ENCODE measurements at places on chromosomes 16 and 17.

GRCh38 chr16:74372953-74373846, 2.9 kb upstream of the NPIPB15 start:
- no peak for DNase-seq

GRCh38 chr16:24511792-24512191, 27.6 kb upstream of the RBBP6 start:
- DNase-seq, result no peak

DNA sequence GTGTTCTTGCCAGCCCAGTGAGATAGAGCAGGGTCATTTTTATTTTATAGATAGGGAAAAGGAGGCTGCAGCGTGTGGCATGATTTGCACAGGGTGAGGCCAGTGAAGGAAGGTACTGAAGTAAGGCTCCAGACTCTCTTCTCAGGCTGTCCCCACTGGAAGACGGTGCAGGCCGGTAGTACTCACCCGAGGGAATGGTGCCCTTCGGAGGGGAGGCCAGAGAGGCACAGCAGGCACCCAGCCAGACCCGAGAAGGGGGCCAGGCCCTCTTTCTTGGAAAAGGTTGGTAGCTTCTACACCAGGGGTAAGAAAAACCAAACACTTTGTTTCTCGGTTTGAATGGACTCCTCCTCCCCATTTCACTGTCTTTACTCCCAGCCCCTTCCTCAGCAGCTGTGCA, 288 bp downstream of the ANKRD40CL start:
- no peak for DNase-seq

- DNase-seq, result no peak
Measured at GRCh38 chr17:11302401-11303186, 61.6 kb downstream of the SHISA6 start.

GRCh38 chr16:14202697-14203096, 131.6 kb downstream of the MRTFB start:
- no peak for DNase-seq

- DNase-seq, result no peak
Measured at GRCh38 chr17:13646969-13647542, 45.3 kb upstream of the HS3ST3A1 start.

DNA sequence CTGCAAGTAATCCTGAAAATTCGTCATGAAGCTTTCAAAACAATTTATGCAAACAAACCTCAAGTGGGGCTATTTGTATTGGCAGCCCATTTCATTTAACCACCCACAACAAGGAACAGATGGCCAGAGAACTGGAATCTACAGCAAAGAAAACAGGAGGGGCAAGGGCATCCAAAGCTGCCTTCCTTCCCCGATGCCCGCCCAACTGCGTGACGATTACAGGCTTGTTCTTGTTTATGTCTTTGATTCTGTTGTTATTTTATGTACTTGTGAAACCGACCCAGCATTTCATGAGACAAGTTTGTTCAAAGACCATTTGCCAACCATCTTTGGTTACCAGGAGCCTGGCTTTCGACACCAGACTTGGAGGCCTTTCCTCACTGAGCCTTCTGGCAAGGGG, 59.1 kb upstream of the IRX6 start:
- no peak for DNase-seq

GRCh38 chr16:72635694-72636093, 412.2 kb downstream of the ZFHX3 start:
- no peak for DNase-seq

DNA sequence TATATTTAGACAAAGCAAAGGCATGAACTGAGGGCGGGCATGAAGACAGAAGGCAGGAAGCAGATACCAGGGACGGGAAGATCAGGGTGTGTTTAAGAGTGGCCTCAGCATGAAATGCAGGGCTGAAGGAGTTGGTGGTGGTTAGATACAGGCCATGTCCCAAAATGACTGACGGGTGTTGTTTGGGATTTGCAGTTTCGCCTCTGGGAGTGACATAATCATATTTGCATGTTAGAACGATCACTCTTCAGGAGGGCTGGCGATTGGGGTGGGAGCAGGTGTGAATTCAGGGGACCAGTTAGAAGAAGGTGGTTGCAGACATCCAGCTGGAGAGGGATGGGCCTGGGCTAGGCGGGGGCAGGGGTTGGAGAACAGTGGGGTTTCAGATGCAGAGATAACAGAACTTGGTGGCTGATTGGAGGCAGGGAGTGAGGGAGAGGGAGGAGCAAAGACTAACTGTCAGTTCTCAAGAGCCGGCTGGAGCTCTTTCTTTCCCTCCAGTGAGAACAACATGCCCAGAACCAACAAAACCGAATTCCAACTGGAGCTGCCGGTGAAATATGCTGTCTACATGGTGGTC, 27.2 kb upstream of the ITGAX start:
- no peak for DNase-seq

DNA sequence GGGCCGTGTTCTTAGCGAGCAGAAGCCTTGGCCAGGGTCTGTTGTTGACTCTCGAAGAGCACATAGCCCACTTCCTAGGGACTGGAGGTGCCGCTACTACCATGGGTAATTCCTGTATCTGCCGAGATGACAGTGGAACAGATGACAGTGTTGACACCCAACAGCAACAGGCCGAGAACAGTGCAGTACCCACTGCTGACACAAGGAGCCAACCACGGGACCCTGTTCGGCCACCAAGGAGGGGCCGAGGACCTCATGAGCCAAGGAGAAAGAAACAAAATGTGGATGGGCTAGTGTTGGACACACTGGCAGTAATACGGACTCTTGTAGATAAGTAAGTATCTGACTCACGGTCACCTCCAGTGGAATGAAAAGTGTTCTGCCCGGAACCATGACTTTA, 18.5 kb downstream of the RSPRY1 start:
- no peak for DNase-seq

- DNase-seq, result no peak
Measured at GRCh38 chr17:1562176-1562643, 382 bp downstream of the PITPNA start.

DNA sequence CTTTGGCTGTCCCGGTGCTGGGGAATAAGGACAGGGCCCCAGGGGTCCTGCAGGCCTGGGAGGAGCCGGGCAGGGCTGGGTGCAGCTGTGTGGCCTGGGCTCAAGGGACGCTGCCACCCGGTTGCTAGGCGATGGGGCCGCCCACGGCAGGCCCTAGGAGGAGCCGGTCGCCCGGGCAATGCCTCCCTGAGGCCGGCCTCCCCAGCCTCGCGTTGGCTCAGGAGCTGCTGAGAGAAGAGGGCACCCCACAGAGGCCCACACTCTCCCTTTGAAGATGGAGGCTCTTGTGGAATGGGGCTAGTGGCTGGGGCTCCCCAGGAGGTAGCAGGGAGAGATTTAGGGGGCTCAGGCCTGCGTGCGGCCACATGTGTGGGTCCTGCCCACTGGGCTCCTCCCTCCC, at the start of gene CIBAR2:
Gene CIBAR2, minus strand, starts transcription at position 109 of the 400 bp plus-strand sequence. CDS start 120 bp downstream, outside the sequence.
- no peak for DNase-seq

- DNase-seq, result no peak
Measured at GRCh38 chr16:1989209-1990100, at the start of gene SYNGR3. TSS of gene SYNGR3 (plus strand) at chr16:1989970. CDS start at chr16:1990103, 133 bp downstream.

DNA sequence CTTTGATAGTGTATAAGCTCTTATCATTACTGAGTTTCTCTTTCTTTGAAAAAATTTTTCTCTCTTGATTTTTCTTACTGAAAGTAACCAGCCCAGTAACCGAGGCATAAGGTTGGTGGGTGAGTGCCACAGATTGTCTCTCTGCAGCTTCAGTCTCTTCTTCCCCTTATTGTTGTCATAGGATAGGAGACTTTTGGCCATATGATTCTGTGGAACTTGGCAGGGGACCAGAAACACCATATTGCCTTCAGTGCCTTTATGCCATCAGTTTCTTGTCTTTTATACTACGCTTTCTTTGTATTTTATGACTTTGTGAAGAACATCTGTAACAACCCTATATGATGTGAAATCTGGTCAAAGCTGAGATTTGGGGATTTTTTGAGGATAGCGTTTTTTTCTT, 341.6 kb upstream of the TBX2 start:
- no peak for DNase-seq

DNA sequence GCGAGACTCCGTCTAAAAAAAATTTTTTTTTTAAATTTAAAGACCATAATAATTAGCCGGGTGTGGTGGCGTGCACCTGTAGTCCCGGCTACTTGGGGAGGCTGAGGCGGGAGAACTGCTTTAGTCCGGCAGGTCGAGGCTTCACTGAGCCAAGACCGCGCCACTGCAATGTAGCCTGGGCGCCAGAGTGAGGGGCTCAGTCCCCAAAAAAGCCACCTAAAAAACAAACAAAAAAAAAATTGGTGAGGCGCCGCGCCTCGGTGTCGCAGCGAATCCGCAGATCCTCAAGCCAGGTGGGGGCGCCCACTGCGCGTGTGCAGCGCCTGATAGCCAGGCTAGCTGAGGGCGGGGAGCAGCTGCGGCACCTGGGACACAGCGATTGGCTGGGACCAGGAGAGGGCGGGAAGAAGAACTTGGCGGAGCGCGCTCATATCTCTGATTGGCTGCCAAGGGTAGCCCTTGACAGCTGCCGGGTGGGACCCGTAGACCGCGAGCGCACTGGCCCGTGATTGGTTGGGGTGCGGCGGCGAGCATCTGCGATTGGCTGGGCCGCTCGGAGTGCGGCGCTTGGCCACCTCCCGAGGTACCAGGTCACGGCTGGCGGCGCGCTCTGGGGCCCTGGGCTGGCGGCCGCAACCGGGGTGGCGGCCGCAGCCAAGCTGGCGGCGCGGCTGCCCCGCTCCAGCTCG, 9.0 kb upstream of the CLDN9 start:
- peak; percentile 94 for DNase-seq

DNA sequence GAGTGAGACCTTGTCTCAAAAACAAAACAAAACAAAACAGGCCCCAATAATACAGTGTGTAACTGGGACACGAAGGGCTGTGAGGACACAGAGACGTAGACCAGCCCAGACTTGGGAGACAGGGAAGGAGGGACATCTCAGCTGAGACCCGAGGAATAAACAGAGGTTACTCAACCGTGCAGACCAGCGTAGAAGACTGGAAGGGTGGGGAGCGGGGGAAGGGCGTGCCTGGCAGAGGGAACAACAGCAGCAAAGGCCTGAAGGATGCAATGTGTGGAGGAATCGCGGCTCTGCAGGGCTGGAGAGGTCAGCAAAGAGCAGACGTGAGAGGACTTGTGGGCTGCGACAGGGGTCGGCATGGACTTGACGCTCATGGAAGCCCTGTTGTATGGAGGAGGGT, 11.6 kb upstream of the CES4A start:
- DNase-seq, result no peak

- DNase-seq, result no peak
Measured at GRCh38 chr16:86874141-86874540, 295.8 kb downstream of the FOXL1 start.

GRCh38 chr17:49343273-49343672, 18.8 kb downstream of the ZNF652 start:
- no peak for DNase-seq

GRCh38 chr16:56851671-56852400, 13.2 kb upstream of the SLC12A3 start:
- DNase-seq, result no peak

DNA sequence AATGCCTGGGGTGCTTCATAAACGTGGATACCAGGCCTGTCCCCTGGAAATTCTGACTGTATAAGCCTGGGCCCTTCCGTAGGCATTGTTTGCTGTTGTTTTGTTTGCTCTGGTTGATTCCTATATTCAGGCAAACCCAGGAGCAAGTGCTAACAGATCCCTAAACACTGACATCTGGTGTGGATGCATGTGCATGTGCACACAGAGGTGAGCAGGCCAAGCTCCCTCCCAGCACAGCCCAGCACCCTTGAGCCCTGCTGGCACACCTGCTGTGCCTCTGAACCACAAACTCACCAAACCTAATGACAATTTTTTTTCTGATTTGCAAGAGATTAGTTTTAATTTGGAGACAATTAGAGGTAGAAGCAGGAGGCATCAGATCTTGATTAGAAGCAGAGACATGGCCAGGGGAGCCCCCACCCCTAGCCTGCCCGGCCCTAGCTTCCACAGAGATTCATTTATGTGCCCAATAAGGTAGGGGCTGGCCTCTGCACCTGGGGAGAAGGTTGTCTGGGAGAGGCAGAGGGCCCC, 40.4 kb downstream of the TMEM132E start:
- DNase-seq, result no peak

- no peak for DNase-seq
Measured at GRCh38 chr17:28346746-28347246, 10.5 kb downstream of the POLDIP2 start.

DNA sequence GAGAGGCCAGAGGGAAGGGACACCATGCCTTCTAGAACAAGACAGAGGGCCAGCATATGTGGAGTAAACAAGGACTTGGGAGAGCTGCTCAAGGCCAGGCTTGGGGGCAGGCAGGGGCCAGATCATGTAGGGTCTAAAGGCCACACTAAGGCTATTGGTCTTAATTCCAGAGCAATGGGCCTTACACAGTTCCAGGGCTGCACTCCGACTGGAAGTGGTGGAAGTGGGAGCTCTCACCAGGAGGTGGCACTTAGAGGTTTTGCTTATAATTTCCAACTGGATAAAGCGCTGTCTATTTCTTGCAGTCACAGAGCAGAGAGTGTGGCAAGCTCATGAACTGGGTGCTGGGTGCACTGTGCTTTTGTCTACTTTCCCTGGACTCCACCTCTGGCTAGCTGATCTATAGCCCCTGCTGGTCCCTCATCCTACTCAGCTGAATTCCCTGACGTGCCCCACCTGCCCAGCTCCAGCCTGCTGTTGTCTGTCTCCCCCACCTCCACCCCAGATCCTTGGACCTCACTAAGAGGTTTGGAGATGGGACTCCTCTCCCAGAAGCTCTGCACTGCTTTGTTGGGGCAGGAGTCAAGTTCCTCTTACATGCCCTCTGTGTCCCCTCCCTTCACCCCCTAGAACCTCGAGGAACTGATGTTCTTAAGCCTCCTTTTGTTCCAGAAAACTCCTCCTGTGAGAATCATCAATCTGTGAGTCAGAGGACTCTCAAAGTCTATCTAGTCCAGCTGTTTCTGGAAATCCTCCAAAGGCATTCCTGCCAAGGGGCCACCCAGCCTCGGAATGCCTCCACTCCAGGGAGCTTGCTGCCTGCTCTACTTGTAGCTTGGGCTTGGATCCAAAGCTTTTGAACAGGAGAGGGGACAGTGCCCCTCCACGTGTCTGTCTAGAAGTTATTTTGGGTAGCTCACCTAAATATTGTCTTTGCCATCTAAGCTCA, 48.1 kb upstream of the KSR1 start:
- no peak for DNase-seq

- DNase-seq, result no peak
Measured at GRCh38 chr17:49708515-49709183, 885 bp upstream of the SLC35B1 start.

- DNase-seq, result no peak
Measured at GRCh38 chr17:75103601-75104554, 5.9 kb upstream of the ARMC7 start.

GRCh38 chr17:75096082-75096625, 8.4 kb downstream of the SLC16A5 start:
- DNase-seq, result peak; percentile 78

- DNase-seq, result no peak
Measured at GRCh38 chr16:10964891-10965326, 20.5 kb downstream of the CLEC16A start.

- peak; percentile 48 for DNase-seq
Measured at GRCh38 chr17:69501591-69502468, 87.3 kb downstream of the MAP2K6 start.

- no peak for DNase-seq
Measured at GRCh38 chr16:1137604-1138003, 15.3 kb upstream of the CACNA1H start.

All from urinary bladder (tissue), 4 donors.